AG08396 (cell line): ENCODE measurements at places on chromosomes 7 and 10.
A peak's percentile ranks its signal among the peaks of the same experiment; 100 is the strongest.

DNA sequence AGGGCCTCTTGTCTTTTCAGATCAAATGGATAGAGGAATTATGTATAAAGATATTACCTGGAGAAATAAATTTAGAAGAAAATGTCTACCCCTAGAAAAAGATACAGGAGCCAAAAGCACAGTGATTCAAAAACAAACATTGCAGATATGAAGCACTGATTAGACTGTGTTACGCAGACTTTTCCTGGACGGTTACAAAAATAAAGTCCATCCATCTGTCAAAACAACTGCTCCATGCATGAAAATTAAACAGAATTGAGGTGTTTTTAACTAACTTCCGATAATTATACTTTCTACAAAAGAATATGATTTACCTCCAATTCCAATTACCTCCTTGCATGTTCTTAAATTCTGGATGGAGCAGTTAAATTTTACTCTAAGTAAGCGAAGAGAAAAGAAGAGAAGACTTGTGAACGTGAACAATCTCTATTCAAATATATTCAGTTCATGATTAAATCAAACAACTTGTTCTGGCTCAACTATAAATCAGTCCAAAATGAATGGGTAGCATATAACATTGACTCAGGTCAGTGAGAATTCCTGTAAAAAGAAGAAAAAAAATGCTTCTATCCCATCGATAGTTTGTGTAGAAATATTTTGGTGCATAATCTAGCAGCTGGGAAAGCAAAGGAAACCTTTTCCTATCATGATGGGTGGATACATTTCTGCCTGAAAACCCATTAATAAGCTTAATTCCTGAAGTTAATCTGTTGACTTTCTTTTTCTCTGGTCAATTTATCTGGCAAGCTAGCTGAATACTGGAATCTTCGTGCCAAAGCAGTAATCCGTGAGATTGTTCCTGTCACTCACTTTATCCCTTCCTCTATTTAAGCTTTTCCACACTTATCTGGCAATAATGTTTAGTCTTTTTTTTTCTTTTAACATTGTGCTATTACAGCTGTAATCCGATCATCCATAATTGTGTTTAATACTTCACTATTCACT, 80.4 kb downstream of the SEMA3A start:
- no peak for DNase-seq

DNA sequence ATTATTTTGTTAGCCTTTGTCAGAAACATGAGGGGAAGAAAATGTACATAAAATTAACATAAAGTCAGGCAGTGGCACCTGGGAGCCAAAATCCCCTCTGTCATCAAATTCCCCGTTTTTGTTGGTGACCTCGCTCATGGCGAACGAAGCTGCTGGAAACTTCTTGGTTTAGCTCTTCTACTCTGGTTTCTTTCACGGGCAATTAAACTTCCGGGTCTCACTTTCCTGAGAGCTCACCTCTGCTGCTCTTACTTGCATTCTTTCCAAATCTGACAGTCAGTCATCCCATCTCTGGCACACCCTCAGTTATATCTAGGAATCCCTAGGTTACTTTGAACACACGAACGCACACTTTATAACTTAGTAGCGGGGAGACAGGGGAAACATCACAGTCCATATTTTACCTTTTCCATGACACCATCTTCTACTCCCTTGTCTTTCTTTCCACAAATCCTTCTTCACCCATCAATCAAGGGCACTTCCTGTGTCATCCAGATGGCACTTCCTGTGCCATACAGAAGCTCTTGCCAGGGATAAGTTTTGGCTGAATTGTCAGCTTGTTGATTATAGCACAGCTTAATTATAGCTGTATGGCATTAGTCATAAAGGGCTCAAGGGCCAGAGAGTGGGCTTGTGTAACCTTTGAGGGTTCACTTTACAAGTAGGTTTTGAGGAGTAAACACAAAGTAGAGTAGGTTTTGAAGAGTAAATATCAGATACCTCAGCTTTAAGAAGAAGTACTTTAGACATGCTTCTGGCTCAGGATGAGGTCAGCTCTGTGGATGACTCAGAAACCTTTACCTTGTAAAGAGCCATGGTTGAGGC, 105.1 kb downstream of the GATA3 start:
- no peak for DNase-seq

- DNase-seq = no peak
These were observed 130.5 kb downstream of the CUX1 start for GRCh38 chr7:101947899-101948298.

GRCh38 chr7:11956991-11957390, 125.0 kb upstream of the THSD7A start:
- DNase-seq = no peak

- DNase-seq = peak; percentile 77
These were observed 57.3 kb upstream of the CCDC71L start for GRCh38 chr7:106717955-106718871.
